ENCODE measurements at places on chromosomes 5 and 9. TPM values are rescaled to one million over a fixed set of nuclear protein-coding genes. Genes with fewer than 3 reads are reported as not detected.

DNA sequence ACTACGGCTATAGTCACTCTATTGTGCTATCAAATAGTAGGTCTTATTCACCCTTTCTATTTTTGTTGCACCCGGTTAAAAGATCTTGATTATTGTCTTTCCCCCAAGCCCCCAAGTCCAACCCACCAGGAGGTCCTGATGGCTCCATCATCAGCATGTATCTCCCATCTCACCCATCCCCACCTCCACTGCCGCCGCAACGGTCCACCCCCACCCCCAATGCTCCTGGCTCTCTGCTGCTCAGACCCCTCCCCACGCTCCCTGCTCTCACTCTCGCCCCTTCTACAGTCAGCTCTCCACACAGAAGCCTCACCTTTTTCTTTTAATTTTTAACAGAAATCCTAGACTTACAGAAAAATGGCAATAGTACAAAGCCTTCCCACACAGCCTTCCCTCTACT, 51.5 kb upstream of the SH3PXD2B start:
- no peak for DNase-seq

- DNase-seq: no peak
These were observed 650 bp downstream of the FRMD3 start for GRCh38 chr9:83537331-83538171.

The PCDHB5 gene
- 0.63 TPM for total RNA-seq

DNA sequence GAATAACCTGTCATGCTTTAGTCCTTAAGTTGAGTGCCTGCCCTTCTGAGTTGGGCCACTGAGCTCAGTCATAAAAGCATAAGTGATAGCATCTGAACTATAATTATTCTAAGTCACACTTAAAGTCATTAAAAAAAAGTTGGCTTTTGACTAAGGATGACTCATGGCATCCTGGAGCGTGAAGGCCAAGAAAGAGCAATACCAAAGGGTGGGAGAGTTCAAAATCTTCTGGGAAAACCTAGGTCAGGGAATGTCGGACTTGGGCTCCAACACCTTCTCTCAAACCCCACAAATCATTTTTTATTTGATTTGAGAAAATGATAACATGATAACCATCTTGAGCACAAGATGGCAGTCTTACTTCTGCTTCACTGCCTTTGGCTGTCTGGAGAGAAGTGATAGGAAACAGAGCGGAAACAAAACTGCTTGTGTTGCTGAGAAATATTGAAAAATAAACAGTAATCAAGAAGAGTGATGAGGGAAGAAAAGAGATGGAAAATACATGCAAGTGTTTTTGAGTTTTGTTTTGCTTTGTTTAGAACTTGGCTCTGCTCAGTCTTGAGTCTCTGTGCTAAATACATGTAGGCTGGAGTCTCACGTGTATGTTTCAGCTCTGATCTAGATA, 16.9 kb upstream of the NTRK2 start:
- peak; percentile 54 for DNase-seq

DNA sequence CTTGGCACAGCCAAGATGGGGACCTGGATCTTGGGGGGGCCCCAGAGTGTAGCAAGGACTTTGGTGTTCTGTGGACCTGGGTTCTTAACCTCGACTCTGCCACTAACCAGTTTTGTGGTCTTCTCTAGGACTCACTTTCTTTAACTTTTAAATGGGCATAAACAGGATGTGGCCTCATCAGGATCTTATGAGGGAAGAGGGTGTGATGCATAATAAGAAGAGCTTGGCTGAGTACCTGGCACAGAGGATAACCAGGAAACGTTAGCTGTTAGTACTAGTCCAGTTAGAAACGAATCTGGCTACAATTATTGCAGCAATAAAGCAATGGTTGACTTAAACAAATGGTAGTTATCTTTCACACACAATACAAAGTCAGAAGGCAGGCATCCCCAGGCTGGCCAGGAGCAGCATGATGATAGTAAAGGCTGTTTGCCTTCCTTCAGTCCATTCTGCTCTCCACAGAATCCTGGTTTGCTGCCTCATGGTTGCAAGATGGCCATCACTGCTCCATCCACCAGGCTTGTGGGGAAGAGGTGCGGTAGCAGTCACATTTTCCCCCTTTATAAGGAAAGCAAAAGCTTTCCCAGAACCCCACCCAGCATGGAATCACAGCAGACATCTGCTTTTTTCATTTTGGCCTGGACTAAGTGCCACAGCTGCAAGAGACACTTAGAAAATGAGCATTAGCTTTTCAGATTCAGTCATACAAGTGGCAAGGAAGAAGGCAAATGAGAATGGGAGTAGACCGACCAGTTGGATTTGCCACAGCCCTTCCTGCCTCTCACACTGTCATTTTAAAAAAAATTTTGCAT, 225.0 kb downstream of the AOPEP start:
- DNase-seq: no peak

The NTNG2 gene
- not detected for total RNA-seq

DNA sequence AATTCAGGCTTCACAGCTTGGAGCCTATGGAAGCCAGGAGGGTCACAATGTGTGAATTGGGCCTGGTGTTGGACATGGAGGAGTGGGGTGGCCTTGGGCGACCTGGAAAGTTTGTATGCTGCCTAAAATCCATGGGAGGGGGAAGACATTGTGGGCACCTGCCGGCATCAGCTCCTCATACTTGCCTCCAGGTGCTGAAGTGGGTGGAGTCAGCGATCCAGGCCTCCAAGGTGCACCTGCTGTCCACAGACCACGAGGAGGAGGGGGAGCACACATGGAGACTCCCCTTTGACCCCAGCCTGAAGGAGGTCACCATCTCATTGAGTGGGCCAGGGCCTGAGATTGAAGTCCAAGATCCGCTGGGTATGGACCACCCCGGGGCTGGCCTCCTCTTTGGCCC, 29.1 kb downstream of the HMCN2 start:
- DNase-seq: no peak

The SCGB3A2 gene
- not detected for total RNA-seq

GRCh38 chr5:61788548-61788947, 456.5 kb downstream of the ZSWIM6 start:
- DNase-seq: no peak

The FOXD4L6 gene
- not detected for total RNA-seq

DNA sequence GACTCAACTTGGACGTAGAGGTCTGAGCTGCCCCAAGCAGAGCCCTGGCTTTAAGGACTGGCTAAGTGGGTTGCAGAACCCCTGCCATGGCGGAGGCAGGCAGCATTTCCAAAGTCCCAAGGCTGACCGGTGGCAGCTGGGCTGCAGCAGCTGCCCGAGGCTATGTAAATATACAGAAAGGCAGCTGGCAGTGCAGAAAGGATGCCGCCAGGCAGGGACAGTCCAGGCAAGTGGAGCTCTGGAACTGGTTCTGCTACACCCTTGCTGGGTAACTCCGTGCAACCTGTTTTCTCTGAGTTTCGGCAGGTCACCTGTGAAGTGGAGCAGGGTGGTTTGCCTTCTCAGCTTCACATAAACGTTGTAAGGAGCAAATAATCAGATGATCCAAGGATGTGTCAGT, 46.0 kb downstream of the SHB start:
- no peak for DNase-seq

DNA sequence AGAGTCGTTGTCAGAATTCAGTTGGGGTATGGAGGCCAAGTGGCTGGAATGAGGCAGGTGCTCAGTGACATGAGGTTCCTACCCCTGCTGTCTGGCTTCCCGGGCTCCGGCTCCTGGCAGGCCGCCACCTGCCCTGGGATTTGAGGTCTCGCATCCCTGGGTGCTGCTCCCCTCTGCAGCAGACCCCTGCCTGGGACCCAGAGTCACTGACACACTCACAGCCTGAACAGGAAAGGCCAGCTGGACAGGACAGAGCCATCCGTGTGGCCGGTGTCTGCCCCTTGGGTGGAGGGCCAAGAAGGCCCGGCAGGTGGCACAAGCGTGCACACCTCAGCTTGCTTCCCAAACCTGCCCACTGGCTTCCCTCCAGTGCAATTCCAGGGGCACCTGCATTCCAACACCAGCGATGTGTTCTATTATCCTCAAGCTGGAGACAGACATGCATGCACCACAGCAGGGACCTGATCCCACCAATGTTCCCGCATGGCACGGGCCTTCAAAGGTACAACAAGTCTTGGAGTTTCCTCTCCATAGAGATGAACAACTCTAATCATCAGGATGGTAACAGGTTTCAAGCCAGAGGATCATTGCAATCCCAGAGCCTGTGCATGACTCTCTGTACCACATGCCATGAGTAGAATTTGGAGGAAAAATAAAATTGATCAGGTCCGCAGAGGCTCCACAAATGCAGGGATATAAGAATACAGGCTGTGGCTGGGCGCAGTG, 45.6 kb upstream of the RNF130 start:
- no peak for DNase-seq

The ISL1 gene
- not detected for total RNA-seq

The FBLL1 gene
- total RNA-seq: not detected

The PAX5 gene
- under 0.01 TPM for total RNA-seq

DNA sequence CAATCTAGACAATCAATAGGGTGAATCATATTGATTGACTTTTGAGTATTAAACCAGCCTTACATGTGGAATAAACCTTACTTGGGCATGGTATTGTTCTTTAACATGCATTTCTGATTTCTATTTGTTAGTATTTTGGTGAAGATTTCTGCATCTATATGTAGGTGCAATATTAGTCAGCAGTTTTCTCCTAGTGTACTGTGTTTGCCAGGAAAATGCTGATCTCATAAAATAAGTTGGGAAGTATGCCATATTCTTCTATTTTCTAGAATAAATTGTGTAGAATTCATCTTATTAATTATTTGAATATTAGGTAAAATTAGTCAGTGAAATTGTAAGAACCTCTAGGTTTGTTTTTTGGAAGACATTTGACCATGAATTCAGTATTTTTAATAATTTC, 38.4 kb downstream of the ANXA2R start:
- DNase-seq: no peak

DNA sequence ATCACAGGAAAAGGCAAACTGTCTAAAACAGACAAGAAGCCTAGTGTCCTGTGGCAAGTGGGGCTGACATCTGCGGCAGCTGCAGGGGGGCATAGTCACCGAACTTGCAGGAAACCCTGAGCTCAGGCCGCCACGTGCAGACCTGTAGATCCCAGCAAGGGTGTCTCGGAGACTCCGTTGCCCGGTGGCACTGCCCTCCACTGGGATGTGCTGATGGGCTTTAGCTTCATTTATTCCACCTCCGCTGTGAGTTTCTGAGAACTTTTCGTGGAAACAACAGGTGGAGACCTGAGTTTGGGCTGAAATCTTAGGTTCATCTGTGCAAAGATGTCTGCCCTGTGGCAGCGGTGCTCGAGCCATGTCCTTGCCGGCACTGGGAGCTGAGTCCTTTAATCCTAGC, 22.1 kb downstream of the CEP72 start:
- DNase-seq: no peak

The FOXD4L3 gene
- not detected for total RNA-seq

DNA sequence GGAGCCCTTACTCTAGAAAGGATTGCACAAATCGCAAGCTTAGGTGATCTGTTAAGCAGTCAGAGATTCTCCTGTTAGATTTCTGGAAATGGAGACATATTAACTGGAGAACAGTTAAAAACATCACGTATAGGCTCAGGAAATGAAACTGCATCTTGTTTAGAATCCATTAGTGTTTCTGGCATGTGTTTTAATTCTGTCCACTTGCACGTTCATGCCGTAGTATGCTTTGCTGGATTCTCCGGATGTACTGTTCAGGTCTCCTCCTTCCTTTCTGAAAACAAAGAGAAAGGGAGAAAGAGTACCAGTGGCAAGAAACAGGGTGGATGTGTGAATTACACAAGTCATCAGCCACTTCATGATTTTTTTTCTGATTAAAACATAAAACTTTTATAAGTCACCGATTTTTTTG, 2.5 kb upstream of the RGMB start:
- DNase-seq: no peak

The WWC1 gene
- 94.5 TPM for total RNA-seq

- DNase-seq: no peak
These were observed 353.2 kb downstream of the CWC27 start for GRCh38 chr5:65121880-65122436.

- no peak for DNase-seq
These were observed 365.5 kb downstream of the TMEM38B start for GRCh38 chr9:106059886-106060285.

- DNase-seq: no peak
These were observed 18.6 kb downstream of the ANXA6 start for GRCh38 chr5:151139015-151139414.

DNA sequence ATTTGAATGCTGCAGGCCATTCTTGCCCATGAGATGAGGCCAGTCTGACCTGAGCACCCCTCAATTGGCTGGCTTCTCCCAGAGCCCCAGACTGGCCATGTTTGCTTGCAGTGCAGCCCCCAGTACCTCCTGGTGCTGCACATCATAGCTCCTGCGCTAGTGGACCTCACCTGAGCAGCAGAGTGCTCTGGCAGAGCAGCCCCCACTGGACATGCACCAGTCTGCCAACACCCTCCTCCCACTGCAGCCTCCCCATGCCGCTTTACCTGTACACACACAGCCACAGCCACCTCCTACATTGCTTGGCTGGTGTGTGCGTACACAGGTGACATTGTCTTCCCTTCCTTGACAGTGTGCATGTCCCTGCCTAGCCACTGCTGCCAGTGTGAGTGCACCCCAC, 940.2 kb downstream of the EFNA5 start:
- no peak for DNase-seq

- no peak for DNase-seq
These were observed 159.8 kb upstream of the KLF9 start for GRCh38 chr9:70574151-70574837.

GRCh38 chr9:130542457-130543228, 36.7 kb upstream of the FUBP3 start:
- no peak for DNase-seq

DNA sequence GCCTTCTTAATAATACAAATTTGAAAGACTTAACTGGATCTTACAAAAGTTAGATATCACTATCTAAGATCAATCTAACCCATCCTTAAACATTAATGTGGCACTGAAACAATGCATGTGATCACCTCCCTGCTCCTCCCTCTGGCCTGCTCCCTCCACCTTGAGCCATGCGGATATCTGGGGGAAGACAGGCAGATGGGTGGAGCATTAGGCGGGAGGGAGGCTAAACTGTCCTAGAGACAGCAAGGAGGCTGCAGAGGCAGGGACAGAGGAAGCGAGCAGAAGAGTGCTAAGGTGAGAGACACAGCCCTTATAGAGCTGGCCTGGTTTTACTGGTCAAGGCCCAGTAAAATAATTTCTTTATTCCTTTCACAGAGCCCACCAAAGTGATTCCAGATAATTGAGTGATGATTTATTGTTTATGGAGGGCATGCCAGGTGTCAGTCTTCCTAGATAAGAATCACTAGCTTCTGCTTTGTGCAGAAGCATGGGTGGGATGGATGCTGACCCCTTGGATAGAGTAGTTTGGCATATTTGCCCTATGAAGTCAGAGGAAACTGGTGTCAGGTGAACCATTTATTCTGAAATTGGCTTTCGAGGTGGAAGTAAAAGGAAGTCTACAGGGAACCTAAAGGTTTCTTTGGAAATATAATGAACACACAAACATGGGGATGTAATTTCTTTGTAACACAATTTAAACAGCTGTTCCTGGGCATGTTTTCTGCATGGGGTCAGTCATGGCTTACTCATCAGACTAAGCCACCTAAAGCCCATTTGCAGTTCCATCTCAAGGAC, 188.3 kb downstream of the GNAQ start:
- DNase-seq: no peak

The EPB41L4B gene
- 5.9 TPM for total RNA-seq

- DNase-seq: no peak
These were observed 402.3 kb upstream of the ADAMTSL1 start for GRCh38 chr9:18071651-18072060.
